ENCODE measurements at places on chromosomes 5 and 9. TPM values are rescaled to one million over a fixed set of nuclear protein-coding genes. Genes with fewer than 3 reads are reported as not detected.

DNA sequence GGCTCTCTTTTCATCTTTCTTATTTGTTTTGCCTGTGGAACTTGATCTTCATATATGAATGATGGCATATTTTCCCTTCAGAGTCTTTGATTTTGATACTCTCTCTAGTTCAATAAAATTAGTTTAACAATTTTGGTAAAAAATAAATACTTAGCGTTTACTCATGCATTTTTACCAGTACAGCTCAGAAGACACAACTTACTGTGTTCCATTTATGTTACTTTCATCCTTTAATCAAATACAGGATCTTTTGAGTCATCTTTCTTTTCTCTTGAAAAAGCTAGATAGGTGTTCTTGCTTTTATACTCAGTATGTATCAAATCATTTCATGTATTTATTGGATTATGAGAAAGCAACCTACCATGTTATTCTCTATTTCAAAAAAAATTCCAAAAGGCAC, 47.1 kb upstream of the RICTOR start:
- no peak for DNase-seq

DNA sequence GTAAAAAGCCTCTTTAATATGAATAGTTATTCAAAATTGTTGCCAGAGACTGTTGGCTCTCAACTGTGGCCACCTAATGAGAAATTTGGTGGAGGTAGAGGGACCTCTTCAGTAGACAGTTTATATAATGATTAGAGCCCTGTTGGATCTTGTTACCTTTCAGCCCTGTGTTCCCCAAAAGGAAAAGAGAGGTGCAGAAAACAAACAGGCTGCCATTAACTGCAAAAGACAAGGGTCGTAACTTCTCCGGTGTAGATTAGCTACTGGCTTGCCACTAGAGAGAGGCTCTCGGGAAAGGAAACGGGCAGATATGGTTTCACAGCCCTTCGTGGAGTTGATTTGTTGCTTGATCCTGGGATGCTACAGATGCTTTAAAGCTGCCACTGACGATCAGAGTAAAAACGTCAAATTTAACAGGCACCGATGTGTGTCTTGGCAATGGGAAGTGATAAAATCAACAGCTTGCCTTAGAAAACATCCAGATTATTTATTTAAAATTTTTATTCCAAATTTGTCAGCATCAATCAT, 7.8 kb downstream of the FST start:
- DNase-seq = no peak

- no peak for DNase-seq
Observed at GRCh38 chr5:143245929-143246561, 157.4 kb downstream of the NR3C1 start.

GRCh38 chr5:170875811-170876210, 14.0 kb downstream of the RANBP17 start:
- DNase-seq = no peak

- DNase-seq = no peak
Observed at GRCh38 chr9:32136700-32137339, 247.6 kb upstream of the ACO1 start.

GRCh38 chr5:90803381-90803780, 244.8 kb downstream of the ADGRV1 start:
- no peak for DNase-seq

The GTF2H2C gene
- 39.3 TPM for total RNA-seq

The PPP2R2B gene
- total RNA-seq = 25.9 TPM
